ENCODE measurements at places on chromosomes 3 and 15.

GRCh38 chr15:78453447-78453846, 15.4 kb downstream of the IREB2 start:
- no peak for DNase-seq

GRCh38 chr3:140387244-140387643, 290.6 kb upstream of the TRIM42 start:
- DNase-seq = no peak

DNA sequence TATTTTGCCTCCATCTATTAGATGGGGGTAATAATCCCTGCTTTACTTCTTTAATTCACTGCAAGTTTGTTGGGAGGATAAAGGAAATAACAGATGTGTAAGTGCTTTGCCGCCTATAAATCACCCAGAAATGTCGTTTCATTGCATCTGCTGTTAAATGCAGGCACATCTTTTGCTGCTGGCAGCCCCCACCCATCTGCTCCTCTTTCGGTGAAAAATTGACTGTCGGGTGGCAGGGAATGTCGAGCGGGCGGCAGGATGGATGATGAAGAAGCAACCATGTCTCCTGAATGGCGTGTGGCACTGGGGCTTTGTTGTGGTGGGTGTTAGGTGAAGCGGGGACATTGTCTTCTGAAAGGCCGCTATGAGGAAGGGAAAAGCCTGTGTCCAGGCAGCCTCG, 543 bp upstream of the REC114 start:
- DNase-seq = no peak

DNA sequence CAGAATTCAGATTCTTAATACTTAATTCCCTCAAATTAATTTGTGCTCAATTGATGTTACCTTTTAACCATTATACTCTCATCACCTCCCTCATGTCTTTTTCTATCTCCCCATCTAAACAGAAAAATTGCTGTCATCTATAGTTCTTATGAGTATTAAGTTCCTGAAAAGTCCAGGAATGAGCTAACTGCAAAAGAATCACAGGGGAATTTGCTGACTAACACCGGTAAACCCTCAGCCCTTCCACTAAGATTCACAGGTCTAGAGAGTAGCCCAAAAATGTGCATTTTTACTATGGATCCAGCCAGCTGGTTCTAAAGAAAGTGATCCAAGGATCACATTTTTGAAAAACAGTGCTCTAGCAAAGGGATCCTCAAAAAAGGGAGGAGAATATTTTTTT, 67.0 kb downstream of the SETD2 start:
- DNase-seq = no peak

DNA sequence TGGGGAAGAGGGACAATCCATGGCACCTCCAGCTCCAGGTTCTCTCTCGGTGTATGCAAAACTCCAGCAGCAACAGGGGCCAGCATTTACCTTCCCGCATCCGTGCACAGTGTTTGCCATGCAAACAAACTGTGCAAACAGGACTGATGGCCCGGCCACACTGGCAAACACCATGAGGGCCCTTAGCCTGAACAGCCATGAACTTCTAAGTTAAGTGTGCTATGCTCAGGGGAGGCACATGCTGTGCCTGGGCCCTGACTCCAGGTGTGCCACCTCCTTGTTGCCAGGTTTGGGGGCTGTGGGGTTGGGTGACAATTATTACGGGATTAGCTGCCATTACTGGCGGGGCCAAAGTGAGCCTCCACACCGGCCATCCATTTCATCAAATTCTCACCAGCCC, 57.5 kb downstream of the CACNA2D2 start:
- no peak for DNase-seq

GRCh38 chr15:87743562-87743961, 513.0 kb downstream of the NTRK3 start:
- DNase-seq = no peak

- no peak for DNase-seq
Observed at GRCh38 chr15:94258246-94258645, 26.9 kb downstream of the MCTP2 start.

DNA sequence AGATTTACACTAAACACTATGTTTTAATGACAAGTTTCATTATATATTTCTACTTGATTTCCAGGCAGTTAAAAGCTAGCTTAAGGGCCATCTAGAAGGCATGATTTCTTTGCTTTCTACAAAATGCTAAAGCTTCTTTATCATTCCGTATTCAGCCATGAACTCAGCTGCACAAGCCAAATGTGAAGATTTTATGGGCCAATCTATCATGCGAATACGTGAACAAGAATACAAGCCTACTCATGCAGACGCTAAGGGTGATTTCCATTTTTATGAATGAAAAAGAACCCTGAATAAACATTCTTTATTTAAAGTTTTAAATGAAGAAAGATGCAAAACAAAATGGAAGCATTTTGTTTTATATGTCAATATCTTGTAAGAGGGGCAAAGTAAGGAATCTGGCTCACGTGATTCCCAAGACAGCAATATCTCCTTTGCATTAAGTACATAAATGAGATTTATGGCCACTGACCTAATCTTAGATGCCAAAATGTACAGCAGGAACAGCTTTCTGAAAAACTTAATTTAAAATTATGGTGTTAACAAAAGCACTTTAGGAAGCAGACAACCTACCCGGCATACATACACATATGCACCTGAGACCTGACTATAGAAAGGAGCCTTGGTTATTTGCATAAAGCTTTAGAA, 215.8 kb downstream of the DPH6 start:
- no peak for DNase-seq

- DNase-seq = no peak
Observed at GRCh38 chr3:191523148-191523547, 62.2 kb downstream of the PYDC2 start.

DNA sequence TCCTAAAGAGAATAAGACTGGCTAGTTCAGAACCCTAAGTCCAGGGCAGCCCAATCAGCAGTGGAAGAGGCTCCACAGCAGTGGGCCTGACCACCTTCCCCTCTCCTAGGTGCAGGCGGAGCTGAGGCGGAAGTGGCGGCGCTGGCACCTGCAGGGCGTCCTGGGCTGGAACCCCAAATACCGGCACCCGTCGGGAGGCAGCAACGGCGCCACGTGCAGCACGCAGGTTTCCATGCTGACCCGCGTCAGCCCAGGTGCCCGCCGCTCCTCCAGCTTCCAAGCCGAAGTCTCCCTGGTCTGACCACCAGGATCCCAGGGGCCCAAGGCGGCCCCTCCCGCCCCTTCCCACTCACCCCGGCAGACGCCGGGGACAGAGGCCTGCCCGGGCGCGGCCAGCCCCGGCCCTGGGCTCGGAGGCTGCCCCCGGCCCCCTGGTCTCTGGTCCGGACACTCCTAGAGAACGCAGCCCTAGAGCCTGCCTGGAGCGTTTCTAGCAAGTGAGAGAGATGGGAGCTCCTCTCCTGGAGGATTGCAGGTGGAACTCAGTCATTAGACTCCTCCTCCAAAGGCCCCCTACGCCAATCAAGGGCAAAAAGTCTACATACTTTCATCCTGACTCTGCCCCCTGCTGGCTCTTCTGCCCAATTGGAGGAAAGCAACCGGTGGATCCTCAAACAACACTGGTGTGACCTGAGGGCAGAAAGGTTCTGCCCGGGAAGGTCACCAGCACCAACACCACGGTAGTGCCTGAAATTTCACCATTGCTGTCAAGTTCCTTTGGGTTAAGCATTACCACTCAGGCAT, 33.7 kb downstream of the VIPR1 start:
- peak; percentile 29 for DNase-seq

DNA sequence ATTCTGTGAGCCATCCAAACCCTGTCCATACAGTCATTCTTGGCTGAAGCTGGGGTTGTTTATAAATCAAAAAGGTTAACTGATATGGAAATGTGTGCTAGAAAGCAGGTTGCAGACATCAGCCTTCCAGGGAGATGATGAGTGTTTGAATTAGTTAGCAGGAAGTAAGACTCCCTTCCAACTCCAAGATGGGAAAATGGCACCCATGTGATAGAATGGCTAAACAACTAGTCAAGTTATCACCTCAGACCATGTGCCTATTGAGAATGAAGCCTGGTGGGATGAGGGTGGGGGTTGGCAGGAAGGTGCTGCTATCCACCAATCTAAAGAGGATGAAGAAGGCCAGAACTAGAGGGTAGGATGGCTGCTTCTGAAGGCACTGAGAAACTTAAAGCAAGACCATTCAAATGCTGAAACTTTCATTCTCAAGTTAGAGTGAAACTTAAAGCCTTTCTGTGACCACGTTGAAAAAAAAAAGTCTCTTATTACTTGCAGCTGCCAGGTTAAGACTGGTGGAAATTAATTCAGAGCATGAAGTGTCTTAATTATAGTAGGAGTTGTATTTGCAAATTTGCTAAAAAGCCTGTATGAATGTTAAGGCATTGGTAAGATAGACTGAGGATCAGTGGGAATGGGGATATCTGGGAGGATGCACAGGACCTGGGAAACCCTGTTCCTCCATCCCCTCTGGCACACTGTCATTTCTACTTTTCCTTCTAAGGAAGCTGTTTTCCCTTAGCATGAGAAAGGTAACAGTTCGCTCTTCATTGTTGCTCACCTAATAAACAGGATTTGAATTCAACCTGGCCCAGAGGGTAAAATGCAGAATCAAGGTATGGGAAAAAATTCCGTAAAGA, 36.8 kb downstream of the CCR3 start:
- no peak for DNase-seq

DNA sequence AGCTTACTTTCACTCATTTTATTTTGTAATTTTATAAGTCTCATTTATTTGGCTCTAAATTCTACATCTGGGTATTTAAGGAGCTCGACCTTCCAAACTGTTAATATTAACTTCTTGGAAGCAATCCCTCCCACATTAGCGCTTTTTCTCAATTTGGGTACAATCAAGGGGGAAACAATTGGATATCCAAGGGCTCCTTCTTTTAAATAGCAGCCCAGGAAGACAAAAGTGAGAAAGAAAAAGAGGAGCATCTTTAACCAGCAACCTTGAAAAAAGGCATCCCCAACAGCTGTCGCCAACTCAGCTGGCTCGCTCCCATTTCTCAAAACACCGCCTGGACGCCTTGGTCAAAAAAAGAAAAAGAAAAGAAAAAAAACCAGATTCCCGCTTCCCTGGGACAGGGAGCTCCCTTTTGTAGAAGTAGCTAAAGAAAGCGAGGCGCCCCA, 873 bp downstream of the C3orf70 start:
- DNase-seq = no peak

DNA sequence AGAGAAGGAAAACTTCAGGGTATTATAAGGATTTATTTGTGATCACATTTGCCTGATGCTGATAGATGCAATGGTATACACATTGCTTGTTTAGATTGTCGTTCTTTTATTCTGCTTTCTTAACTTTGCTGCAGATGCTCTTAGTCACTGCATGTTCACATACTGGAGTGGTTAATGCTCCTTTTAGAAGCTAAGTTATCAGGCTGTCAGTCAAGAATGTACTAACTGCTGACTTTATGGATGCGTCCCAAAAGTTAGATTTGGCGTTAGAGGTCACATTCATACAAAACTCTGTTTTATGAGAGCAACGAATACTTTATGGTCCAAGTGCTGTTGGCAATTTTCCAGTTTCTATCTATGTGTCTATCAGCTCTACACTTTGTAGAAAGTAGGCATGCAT, 160.7 kb downstream of the BBX start:
- no peak for DNase-seq

DNA sequence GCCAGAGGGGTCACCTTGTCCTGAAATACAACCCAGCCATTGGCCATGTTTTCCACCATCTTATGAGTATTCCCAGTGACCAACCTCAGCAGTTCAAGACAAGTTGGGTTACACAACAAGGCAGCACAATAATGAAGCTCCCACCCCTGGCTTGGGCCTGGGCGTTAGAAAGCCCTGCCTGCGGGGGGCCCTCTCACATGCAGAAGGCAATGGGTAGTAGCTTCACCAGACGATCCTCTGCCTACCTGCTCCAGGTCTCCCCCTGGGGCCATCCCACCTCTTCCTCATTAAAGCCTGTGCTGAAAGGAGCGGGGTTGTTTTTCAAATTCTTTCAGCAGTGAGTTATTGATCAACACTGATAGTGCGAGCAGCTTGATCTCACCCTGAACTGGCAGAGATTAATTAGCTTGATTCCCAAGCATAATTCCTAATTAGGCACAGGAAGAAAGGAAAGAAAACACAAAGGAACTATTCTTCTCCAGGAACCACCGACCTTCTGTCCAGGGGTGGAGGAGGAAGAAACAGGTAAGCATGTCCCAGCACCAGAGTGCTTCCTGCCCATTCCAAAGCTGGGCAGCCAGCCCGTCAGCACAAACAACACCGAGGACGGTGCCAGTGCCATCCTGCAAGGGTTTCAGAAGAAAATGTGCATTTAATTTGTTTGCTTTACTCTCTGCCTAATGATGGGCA, 79.7 kb upstream of the CGNL1 start:
- no peak for DNase-seq

GRCh38 chr3:174101244-174101643, 703.7 kb downstream of the NLGN1 start:
- DNase-seq = no peak

DNA sequence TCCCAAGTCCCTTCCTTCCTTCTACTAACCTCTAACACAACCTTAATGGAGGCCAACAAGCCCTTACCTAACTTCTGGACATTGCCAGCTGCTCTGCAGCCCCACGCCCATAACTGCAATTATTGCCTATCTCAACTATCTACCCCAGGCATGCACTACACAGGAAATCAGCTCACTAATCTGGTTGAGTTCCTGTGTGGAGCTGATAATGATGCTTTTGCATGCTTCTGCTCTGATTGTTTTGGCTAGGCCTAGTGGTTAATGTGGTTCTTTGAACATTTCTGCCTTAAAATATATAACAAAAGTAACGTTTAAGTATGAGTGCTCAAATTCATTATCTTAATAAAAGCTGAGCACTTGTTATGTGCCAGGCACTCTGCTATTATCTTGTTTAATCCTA, 463.9 kb downstream of the MFSD1 start:
- DNase-seq = no peak

- no peak for DNase-seq
Observed at GRCh38 chr15:74461847-74462511, 1.0 kb upstream of the UBL7 start.

DNA sequence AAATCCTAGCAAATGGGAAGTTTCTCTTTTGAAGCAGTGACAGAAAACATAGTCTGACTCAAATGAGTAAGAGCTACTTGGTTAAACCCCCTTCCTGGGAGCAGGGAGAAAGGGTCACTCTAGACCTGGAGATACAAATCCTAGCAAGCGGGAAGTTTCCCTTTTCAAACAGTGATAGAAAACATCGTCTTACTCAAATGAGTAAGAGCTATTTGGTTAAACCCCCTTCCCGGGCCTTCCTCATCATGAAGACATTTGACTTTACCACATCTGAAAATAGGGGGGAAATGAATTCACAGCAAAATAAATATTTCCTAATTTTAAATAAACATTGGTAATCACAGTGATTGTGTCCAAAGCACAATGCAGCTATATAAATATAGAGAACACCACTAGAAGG, 79.2 kb downstream of the FOXB1 start:
- no peak for DNase-seq

DNA sequence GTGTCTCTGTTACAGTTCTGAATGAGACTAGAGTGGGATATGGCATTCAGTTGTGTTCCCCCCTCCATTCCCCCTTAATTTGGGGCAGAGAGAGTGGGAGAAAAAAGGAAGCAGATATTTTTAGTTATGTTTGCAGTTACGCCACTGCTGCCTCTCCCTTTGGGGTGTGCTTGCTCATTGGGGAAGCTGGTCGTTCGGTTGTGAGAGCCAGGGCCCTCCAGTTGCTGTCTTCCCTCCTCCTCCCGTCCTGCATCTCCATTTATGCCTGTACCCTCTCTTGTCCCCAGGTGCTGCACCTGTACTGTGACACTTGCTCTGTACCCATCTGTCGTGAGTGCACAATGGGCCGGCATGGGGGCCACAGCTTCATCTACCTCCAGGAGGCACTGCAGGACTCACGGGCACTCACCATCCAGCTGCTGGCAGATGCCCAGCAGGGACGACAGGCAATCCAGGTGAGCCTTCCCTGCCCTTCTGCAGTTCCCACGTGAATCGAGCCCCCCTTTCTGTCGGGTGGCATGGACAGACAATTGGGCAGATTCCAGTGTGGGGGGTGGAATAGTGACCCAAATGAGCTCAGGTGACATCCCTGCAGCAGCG, 55.8 kb downstream of the TRIM71 start:
- DNase-seq = no peak

Measured in kidney capillary endothelial cell (primary cell).